C1 segment of cervical spinal cord (tissue), 14 donors: ENCODE measurements at places on chromosomes 7 and 10.

- no peak for DNase-seq
These were observed 39.1 kb downstream of the MINDY3 start for GRCh38 chr10:15821046-15821683.

- DNase-seq = no peak
These were observed 20.0 kb downstream of the MYO1G start for GRCh38 chr7:44958645-44959344.

DNA sequence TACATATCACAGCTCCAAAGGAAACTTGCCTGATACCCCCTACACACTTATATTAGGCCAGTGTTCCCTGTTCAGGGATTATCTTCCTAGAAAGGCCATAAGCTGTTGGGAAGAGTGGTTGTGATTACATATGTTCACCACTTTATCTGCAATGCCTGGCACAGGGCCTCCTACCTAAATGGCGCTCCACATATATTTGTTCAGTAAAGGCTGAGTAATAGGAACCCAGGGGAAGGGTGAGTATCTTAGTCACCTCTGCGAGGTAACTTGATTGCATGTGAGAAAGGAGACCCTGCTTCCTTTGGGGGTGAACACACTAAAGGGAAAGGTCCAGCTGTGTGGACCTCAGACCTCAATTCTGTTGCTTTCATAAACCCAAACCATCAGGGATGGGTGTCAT is 896.0 kb downstream of the LRMDA start:
- DNase-seq = no peak

GRCh38 chr10:18659819-18660535 is 746 bp downstream of the ARL5B start:
- no peak for DNase-seq
